Forelimb muscle (tissue), 1 donor: ENCODE measurements at places on chromosomes 16 and 17. TPM values are rescaled to one million over a fixed set of nuclear protein-coding genes. Genes with fewer than 3 reads are reported as not detected.

Gene ZNF598
- 24.9 TPM for polyA plus RNA-seq

Gene ADCY7
- polyA plus RNA-seq: 6.7 TPM

Gene SIAH1
- polyA plus RNA-seq: 27.5 TPM

Gene PRM2
- polyA plus RNA-seq: not detected

Gene ZNF689
- 6.6 TPM for polyA plus RNA-seq

Gene MC1R
- 2.2 TPM for polyA plus RNA-seq

Gene TBC1D3H
- not detected for polyA plus RNA-seq

Gene WFIKKN1
- polyA plus RNA-seq: 0.76 TPM

Gene TBC1D28
- polyA plus RNA-seq: not detected

Gene RCVRN
- 0.25 TPM for polyA plus RNA-seq

Gene ZNF821
- polyA plus RNA-seq: 7.4 TPM

Gene LDHD
- 3.0 TPM for polyA plus RNA-seq

Gene ACSM2A
- 0.35 TPM for polyA plus RNA-seq

Gene TIMP2
- 164 TPM for polyA plus RNA-seq

Gene KCNH4
- not detected for polyA plus RNA-seq

DNA sequence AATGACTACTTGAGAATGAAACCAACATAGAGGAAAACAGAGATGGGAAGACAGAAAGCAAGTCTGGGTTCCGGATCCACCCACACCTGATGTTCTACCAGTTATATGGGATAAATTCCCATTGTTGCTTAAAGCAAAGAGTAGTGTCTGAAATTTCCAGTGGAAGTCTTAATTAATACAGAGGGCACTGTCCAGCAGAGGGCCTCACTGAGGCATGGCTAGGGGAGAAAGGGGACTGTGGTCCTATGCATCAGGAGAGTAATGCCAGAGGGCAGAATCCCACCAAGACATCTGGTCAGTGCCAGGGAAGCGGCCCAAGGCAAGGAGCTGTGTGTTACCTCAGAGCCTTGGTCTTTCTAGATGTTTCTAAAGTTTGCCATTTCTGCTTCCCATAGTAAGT, 7.5 kb upstream of the UMOD start:
- no peak for DNase-seq

GRCh38 chr16:56995136-56995805, 5.9 kb downstream of the NLRC5 start:
- DNase-seq: no peak

DNA sequence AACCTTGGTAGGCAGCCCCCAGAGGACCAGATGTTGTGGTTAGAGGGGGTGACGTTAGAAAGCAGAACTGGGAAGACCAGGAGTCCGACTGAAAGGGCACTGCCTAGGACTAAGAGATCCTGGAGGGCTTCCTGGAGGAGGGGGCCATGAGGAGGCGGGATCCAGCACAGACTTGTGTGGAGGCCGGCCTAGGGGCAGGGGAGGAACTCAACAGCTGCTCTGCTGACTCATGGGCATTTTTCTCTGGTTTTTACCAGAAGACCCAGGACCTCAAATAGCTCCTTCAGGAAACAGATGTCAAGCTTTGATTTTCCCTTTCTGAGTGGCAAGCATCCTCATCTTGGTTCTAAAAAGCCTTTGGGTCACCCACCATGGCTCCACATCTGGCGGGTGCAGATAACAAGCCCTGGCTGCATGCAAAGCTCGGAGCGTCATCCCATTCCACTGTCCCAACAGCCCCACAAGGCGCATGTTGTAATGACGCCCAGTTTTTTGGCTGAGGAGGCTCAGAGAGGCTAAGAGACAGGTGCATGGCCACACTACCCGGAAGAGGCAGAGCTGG, 29.0 kb downstream of the IL21R start:
- DNase-seq: no peak

DNA sequence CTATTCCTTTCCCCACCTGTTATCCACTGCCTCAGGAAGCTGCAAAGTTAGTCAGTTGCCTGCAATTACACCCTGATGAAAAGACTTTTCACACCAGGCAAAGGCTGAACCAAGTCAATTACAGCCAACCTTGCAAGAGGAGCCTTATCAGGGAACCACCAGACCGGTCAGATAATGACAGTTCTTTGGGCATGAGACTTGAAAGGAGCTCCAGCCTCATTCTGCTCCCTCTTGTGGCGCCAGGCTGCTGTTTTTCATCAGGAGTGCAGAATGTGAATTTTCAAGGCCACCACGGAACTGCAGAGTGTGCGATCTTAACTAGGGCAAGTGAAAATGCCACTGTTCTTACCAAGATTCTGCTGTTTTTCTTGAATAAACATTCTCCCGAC, 22.5 kb downstream of the DNAI2 start:
- no peak for DNase-seq

- DNase-seq: no peak
Measured at GRCh38 chr17:55421179-55421934, at the start of gene MMD. Gene MMD (minus strand): TSS chr17:55421835. CDS start chr17:55421695, 140 bp downstream.

DNA sequence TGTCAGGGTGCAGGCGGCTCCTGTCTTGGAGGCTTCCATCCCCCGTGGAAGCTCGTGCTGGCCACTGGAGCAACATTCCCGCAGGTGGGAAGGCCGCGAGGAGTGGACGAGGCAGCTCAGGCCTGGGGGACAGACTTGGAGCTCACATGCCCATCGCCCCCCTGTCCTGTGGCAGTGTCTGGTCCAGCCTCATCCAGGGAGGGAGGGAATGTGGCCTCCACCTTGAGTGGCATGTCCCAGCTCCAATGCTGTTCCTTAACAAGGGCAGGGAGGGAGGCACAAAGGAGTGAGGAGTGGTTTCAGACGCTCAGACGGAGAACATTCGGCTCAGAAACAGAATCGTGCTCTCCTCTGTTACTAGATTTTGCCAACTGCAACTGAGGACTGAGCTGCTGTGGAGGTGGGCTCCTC, 159.4 kb upstream of the CHMP6 start:
- DNase-seq: no peak

- no peak for DNase-seq
Measured at GRCh38 chr17:47802341-47803022, 19.1 kb downstream of the OSBPL7 start.

- DNase-seq: no peak
Measured at GRCh38 chr16:52512297-52512987, 34.5 kb downstream of the TOX3 start.

- no peak for DNase-seq
Measured at GRCh38 chr16:66523861-66524354, 26.0 kb downstream of the TK2 start.

DNA sequence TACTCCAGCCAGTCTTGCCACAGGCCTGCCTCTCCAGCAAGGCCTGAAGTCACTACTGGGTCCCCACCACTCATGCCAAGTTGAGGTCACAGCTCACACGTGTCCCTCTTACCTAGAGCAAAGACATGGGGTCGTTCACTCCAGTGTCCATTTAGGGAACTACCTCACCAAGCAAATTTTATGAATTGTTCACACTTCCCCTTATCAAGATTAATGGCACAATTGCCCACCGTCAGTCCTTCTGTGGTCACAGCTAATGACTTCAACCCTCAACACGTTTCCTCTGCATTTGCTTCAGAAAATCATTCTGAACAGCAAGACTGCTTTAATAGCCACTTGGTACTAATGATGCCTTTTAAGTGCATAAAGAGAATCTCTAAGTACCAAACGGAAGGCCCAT, 14.6 kb downstream of the IRX6 start:
- DNase-seq: no peak

- DNase-seq: no peak
Measured at GRCh38 chr16:62392698-62393097, 356.5 kb upstream of the CDH8 start.

GRCh38 chr17:48579760-48580554, 1.8 kb upstream of the HOXB4 start:
- no peak for DNase-seq

DNA sequence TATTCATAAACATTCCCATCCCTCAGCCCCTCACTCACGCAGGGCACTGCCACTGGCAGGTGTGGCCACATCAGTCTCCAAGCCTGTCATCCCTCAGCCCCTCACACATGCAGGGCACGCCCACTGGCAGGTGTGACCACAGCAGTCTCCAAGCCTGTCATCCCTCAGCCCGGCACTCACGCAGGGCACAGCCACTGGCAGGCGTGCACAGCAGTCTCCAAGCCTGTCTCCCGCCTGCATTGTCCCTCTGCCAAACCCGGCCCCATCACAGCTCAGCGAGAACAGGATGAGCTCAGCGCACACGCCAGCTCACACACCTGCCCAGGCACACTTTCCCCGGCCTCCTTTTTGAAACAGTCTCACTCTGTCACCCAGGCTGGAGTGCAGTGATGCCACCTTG, 11.4 kb upstream of the KREMEN2 start:
- DNase-seq: no peak

GRCh38 chr17:28865946-28866752, 11.3 kb downstream of the ERAL1 start:
- DNase-seq: no peak

- DNase-seq: no peak
Measured at GRCh38 chr16:11955713-11956123, 9.3 kb upstream of the TNFRSF17 start.

GRCh38 chr16:52054326-52054725, 492.6 kb downstream of the TOX3 start:
- no peak for DNase-seq

DNA sequence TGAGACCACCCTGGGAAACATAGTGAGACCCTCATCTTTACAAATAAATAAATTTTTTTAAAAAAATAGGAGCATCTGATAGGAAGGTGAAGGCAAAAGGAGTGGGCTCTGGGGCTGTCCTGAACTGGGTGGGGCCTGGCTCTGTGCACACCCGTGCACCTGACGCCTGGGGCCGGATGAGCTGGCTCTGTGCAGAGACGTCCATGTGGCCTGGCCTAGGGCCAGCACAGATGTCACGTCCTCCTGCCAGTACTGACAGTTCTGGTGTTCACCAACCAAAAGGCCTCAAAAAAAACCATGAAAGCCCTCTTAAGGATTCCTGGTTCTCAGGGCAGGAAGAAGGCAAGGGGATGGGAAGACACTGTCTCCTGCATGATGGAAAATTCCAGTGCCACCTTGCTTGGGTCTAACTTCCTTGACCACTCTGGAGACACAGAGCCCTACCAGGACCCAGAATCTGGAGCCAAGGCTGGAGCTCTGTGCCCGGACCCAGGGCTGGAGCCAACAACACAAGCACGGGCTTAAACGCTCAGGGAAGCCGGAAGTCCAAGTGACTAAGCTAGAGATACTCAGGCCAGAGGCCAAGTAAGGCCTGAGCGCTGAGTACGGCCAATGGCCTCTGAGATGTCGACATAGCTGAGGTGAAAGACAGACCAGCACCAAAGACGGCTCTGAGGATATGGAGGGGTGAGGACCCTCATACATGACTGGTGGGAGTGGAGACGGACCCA, 32.9 kb downstream of the COPRS start:
- no peak for DNase-seq

GRCh38 chr17:82889496-82890338, 49.9 kb upstream of the ZNF750 start:
- no peak for DNase-seq

GRCh38 chr16:53150769-53151168, 96.0 kb downstream of the CHD9 start:
- no peak for DNase-seq

DNA sequence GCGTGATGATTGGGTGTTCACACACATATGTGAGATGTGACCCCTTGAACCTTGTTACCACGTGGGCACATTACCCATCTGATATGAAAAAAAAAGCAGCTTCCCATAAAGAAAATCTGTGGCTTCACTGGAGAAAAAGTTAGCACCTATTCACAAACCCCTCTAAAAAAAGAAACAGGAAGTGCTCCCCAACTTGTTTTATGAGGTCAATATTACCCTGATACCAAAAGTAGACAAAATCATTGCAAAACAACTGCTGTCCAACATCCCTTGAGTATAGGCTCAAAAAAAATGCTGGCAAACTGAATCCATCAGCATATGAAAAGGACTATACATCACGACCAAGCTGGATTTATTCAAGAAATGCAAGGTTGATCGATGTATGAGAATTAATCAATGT, 99.7 kb upstream of the RBL2 start:
- no peak for DNase-seq

GRCh38 chr17:71163121-71163812, 957.6 kb upstream of the SOX9 start:
- no peak for DNase-seq

DNA sequence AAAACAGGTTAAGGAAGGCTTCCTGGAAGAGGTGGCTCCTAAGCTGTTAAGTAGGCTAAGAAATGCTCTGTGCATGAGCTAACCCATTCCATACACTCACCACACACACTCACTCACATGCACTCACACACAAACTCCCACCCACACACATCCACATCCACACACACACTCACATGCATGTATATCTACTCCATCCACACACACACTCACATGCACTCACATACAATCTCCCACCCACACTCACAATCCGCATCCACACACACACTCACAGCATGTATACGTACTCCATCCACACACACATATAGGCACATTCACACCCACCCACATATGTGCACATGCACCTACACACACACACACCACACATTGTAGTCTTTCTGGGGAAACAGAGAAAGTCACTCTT, 89.3 kb upstream of the HNF1B start:
- no peak for DNase-seq

DNA sequence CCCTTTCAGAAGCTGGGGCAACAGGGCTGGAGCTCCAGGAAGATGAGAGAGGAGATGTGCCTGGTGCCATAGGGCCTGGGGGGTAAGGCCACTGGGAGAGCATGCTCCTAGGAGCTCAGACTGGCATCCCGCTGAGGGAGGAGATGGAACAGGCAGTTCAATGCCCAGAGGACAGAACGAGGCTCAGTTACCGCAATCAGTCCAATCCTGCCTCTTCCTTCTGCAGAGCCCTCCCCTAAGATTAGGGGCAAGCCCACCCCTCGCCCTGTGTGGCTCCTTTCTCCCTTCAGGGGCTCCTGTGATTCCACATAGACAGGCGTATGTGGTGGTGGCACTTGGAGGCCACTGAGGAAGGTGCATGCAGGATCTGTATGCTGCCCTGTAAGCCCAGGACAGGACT, 2.4 kb downstream of the CCDC42 start:
- DNase-seq: no peak

- no peak for DNase-seq
Measured at GRCh38 chr17:49447628-49448302, 33.1 kb upstream of the PHB1 start.

DNA sequence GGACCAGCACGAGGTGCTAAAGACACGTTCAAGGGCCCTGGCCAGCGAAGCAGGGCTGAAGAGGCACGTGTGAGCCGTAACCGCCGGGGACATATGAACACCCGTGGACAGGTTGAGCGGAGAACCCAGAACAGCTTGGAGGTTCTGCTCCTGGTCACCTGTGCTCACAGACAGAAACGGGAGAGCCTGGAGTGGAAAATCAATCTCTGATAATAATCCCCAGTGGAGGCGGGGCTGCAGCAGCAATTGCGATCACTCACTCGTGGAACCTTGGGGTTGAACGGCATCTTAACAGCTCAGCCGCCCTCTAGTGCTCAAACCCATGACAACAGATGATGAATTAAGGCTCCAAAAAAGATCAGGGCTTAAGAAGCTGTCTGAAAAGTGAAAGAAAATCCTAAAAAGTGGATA, 25.6 kb downstream of the WIPI1 start:
- DNase-seq: no peak

- no peak for DNase-seq
Measured at GRCh38 chr17:27495460-27495859, 39.2 kb downstream of the KSR1 start.

GRCh38 chr17:74981979-74982662, 5.3 kb upstream of the CDR2L start:
- no peak for DNase-seq

- no peak for DNase-seq
Measured at GRCh38 chr17:35242158-35242804, 591 bp upstream of the SLFN5 start.

GRCh38 chr16:12188935-12189249, 212.4 kb downstream of the SNX29 start:
- DNase-seq: no peak
